ENCODE measurements at places on chromosomes 5 and 9.

DNA sequence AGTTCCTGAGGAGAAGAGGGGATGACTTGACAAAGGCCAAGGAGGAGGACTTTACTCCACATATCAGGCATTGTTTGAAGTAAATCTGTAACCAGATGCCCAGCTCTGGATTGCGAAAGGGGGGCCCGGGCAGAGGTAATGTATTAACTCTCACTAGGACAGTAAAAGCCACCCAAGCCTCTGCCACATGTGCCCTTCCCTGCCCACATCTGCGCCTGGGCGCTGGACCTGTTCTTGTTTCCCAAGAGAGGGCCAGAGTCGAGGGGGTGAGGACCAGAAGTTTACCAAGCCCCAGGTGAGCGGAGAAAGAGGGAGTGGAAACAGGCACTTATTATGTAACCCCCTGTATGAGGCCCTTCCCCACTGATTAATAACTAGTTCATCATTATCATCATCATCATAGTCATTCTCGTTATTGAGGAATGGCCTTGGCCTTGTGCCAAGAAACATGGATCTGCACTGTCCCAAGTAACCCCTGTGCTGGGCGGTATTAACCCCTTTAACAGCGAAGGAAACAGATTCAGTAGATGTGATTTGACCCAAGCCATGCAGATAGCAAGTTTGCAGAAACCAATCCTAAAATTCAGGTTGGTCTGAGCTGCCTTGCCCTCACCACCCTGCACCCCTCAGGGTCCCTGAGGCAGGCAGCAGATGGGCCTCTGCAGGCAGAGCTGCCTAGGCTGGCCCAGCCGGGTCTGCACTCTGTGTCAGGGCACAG, at the start of gene SLC23A1:
SLC23A1 (minus strand) TSS at position 23 of the 718 bp plus-strand sequence. CDS start 44 bp downstream, outside the sequence.
- DNase-seq = no peak

- no peak for DNase-seq
Measured at GRCh38 chr5:23257656-23258055, 249.8 kb upstream of the PRDM9 start.

DNA sequence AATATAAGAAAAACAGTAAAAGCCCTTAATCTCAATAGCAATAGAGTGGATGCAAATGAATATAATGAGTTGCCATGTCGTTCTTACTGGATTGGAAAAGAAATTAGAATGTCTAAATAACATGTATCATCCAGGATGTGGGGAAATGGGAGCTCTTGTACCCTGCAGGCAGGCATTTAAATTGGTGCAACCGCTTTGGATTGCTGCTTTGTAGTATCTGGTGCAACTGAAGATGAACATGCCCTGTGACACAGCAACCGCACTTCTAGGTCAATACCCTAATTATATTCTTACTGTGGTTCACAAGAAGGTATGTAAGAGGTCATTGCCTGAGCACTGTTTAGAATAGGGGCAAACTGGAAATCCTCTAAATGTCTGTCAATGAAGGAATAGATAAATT, 18.9 kb downstream of the MRPS30 start:
- DNase-seq = no peak

DNA sequence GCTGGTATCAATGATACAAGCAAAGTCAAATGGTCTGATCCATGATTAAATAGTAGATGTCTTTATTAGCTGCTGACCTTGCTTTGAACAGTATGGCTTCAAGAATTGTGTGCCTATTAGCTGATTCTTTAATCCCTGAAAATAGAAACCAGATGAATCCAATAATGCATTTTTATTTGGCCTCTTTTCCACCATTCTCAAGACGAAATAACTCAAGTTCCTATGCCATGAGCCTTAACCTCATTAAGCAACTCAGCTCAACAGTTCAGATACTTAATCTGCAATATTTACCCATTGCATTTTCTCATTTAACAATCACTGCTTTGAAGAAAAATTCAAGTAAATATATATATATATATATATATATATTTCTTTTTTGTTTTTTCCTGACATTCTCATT, 588.6 kb upstream of the MEF2C start:
- no peak for DNase-seq

DNA sequence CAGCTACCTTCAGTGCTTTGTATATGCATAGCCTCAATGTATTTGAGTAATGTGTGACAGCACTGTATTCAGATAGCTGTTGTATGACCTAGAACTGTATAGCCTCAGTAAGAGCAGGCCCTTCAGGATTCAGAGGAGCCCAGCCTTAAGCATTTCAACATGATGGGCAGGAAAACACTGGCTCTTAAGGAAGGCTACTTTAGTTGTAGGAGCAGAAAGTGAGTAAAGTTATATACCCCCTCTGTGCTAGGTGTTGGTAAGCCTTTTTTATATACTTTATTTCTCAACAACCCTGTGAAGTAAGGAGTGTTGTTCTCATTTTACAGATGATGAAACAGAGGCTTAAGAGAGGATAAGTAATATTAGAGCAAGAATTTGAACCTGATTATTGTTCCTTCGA, 1.5 kb upstream of the GPR21 start:
- DNase-seq = no peak

DNA sequence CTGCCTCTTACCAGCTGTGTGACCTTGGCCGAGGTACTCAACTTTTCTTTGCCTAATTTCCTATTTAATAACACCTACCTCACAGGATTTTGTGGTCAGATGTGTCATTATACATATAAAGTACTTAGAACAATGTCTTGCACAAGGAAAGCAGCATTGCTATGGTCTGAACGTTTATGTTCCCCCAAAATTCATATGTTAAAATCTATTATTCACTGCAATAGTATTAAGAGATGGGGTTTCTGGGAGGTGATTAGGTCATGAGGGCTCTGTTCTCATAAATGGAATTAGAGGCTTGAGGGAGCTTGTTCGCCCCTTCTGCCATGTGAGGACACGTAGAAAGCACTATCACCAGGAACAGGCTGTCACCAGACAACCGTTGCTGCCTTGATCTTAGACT, 10.9 kb upstream of the RNF145 start:
- DNase-seq = no peak

Data from stromal cell of bone marrow (primary cell).